ENCODE measurements at places on chromosomes 1 and 21. TPM values are rescaled to one million over a fixed set of nuclear protein-coding genes. Genes with fewer than 3 reads are reported as not detected.
A peak's percentile ranks its signal among the peaks of the same experiment; 100 is the strongest.

Gene PM20D1
- 0.25 TPM for total RNA-seq

Gene FAM3B
- total RNA-seq: not detected

GRCh38 chr1:101002551-101002950 lies 23.0 kb downstream of the DPH5 start:
- DNase-seq: no peak

DNA sequence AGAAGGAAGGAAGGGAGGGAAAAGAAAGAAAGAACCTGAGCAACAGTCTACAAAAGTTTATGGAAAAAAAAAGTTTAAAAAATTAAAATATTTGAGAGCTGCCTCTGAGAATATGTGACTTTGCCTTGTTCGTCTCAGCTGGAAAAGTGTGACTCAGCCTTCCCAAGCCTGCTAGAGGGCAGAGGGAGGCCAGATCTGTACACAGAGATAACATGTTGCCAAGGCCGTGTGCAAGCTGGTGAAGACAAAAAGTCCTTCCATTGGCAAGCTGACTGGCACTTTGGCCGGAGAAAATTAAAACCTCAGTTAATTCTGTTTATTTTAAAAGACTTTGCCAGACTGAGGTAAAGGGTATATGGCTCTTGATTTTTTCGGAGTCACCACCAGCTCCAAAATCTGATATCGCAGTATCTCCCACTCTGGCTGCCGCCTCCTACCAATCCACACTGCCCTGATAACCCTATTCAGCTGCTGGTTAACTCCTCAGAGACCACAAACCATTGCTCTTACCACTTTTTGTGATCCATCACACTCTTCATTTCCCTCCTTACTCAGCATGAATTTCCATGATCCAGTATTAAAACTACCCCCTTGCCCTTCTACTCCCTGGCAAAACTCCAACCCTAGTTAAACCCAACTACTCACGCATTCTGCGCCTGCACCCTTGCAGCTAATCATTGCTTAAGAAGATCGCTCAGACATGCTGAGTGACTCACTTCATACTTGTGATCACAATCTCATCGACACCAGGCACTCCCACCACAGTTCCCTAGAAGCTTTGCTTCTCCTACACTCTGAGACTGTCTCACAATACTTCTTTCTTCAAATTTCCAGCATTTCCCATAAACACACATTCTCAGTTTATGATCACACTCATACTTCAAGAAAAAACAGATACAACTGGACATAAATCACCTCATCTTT lies 5.7 kb upstream of the PPP1R15B start:
- DNase-seq: peak; percentile 94

Gene CELA3A
- not detected for total RNA-seq

GRCh38 chr1:197985351-197985750 lies 68.2 kb downstream of the LHX9 start:
- DNase-seq: no peak

DNA sequence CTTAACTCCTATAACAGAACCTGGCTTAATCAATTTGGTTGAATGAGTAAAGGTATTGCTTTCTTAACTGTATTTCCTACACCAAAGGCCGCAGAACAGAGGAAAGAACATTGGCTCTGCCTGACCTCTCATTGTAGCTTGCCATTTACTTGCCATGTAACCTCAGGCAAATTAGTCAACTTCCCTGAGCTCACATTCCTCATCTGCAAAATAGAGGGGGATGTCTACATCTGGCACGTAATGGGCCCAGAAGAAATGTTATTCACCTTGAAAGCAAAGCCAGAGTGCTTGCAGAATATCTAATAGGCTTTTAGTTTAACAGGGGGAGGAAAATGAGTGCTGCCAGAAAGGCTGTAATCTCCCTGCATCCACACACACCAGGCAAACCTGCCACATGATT lies 44.3 kb downstream of the LAMC2 start:
- DNase-seq: no peak

- DNase-seq: no peak
These were observed 27.0 kb upstream of the GNPAT start for GRCh38 chr1:231213831-231214573.

Gene LCE1F
- not detected for total RNA-seq

Gene OR2T3
- total RNA-seq: not detected

GRCh38 chr1:192550922-192551534 lies 24.5 kb upstream of the RGS1 start:
- DNase-seq: no peak

- no peak for DNase-seq
These were observed 2.4 kb downstream of the DNAJC6 start for GRCh38 chr1:65311760-65312159.

GRCh38 chr21:14452727-14453241 lies 69.8 kb upstream of the HSPA13 start:
- no peak for DNase-seq

DNA sequence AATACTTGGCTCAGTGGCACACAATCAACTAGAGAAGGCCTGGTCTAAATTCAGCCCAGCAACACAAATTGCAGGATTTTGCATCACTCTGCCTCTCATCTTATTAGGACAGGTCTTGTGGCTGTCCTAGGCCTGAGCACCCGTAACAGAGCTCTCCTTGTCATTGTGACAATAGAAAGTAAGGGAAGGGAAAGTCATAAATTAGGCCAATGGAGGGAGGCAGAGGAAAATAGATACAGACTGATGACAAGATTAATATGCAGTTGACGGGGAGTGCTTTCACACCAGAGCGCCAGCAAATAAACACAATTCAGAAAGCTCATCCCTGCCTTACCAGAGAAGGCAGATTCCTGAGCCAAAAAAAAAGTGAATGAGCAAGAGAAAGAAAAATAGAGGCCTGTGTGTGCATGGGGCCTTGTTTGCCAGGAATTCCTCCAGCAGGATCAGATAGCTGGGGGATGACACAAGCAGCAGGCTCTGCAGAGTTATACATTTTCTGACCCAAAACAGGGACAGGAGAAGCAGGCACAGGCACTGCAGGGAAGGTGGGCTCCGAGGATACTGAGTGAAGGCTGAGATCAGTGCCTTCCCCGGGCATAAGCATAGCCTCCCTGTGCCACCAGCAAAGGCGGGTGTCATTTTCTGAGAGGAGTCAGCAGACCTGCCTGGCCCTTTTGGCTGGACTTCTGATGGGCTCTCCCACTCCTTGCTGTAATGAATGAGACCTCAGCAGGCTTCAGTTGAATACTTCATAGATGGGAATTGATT lies 110.0 kb upstream of the SPAG17 start:
- no peak for DNase-seq

Gene SLAMF1
- total RNA-seq: 0.13 TPM

DNA sequence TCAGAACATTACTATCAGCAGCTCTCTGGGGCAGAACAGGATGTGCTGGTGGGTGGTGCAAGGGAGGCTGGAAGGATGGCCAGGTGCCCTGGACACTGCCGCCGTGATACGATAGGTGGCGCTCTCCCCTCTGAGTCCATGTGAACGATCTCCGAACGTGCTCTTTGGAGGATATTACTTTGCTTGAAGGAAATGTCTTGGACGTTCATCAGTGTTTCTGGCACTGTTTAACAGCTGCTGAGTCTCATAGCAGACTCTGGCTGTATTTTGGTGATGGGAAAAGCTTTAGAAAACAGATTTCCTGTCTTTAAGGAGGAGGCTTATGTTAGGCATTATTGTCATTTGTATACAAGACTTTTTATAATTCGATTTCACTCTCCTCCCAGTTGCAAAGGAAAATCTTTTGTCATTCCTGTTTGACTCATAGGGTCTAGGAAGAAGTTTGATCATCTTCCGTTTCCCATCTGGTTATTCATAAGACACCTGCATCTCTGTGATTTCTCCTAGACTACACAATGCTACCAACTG lies 386.2 kb upstream of the ADGRL2 start:
- no peak for DNase-seq

DNA sequence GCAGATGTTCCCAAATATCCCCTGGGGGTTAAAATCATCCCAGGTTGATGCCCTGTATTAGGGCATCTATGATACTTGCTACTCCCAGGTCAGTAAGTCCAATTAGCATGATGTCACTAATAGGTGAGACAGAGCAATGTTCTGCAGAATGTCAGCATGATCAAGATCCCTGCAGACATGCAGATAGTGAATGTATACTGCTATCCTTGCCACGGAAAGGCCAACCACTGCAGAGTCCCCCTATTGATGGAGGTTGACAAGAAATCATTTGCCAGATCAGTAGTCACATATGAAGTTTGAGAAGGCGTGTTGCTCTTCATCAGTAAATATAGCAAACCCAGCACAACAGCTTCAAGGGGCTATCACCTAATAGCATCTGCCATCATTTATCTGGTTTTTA lies 97.4 kb downstream of the SETD4 start:
- DNase-seq: no peak

DNA sequence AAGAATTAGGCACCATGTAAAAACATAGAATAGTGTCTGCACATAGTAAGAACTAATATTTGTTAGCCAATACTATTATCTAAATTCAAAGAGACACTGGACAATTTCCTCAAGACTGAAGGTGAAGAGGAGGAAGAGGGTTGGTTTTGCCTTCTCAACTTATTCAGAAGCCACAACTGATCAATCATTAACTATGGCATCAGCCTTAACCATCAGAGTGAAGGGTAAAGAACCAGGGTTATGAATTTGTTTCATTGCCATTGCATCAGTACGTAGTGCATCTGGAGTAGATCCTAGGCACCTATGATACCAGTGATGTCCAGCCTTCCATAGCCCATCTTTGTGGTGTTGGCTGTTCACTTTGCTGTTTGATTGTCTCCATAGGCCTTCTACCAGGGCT lies 421.7 kb upstream of the DEPDC1 start:
- DNase-seq: no peak

DNA sequence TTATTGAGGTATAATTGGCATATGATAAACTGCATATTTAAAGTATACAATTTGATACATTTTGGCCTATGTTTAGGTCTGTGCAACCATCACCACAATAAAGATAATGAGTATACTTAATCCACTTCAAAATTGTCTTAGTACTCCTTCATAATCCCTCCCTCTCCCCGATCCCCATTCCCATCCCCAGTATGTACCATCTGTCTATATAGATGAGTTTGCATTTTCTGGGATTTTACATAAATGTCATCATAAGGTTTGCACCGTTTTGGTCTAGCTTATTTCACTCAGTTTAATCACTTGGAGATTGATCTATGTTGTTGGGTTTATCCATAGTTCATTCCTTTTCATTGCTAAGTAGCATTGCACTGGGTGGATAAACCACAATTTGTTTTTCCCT lies 74.3 kb downstream of the POFUT2 start:
- DNase-seq: no peak

Gene NHLH1
- under 0.01 TPM for total RNA-seq

DNA sequence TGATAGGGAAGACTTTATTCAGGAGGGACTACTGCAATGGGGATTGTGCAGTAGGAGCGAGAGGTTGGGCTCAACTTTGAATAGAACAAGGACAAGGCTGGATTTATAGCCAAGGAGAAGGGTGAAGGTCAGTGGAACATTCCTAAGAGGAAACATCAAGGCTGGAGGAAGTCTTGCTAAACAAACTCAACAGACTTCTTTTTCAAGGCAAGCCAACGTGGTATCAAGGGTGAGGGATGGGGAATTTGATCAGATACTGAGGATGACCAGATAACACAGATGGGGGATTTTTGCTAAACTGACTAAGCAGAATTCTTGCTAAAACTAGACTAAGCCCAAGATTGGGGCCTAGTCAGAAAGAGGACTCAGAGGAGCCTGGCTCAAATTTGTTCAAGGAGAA lies 107.3 kb downstream of the DUSP10 start:
- DNase-seq: no peak

- DNase-seq: no peak
These were observed 1183.7 kb upstream of the PRMT6 start for GRCh38 chr1:105872817-105873216.

DNA sequence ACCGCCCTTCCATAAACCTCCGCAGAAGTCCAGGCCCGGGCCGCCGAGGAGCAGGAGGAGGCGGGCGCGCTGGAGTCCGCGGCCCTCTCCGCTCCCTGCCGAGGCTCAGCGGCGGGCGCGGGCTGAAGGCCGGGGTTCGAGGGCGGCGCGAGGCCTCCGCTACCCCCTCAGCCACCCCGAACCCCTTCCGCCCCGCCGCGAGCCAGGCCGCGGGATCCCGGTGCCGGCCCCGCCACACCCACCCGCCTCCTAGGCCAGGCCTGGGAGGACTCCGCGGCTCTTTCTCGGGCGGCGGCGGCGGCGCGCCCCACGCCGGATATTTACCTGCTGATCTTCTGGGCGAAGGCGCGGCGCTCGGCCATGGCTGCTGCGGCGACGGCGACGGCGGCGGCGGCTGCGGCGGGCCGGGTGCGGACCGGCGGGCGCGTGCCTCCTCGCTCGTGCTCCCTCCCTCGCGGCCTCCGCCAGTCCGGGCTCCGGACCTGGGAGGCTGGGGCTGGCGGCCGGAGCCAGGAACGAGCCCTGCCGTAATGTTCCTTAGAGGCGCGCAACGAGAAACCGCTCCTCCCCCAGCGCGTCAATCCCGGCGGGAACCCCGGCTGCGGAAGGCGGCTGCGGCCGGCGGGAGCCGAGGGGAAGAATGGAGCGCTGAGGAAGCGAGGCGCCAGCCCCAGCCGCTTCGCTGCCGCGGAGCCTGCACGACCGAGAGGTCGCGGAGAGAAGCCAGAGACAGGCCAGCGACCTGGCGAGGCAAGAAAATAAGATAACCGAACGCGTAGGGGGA lies at the start of gene DOCK7:
TSS of gene DOCK7 (minus strand) at position 484 of the 784 bp plus-strand sequence. CDS start at position 362, 122 bp downstream.
- peak; percentile 83 for DNase-seq

GRCh38 chr1:85316321-85316720 lies 39.9 kb upstream of the BCL10 start:
- no peak for DNase-seq

- no peak for DNase-seq
These were observed 141.3 kb upstream of the LRRC7 start for GRCh38 chr1:69426401-69426800.

Gene BRINP3
- not detected for total RNA-seq

Gene FAM72D
- total RNA-seq: 0.89 TPM

Gene C1orf87
- total RNA-seq: not detected

DNA sequence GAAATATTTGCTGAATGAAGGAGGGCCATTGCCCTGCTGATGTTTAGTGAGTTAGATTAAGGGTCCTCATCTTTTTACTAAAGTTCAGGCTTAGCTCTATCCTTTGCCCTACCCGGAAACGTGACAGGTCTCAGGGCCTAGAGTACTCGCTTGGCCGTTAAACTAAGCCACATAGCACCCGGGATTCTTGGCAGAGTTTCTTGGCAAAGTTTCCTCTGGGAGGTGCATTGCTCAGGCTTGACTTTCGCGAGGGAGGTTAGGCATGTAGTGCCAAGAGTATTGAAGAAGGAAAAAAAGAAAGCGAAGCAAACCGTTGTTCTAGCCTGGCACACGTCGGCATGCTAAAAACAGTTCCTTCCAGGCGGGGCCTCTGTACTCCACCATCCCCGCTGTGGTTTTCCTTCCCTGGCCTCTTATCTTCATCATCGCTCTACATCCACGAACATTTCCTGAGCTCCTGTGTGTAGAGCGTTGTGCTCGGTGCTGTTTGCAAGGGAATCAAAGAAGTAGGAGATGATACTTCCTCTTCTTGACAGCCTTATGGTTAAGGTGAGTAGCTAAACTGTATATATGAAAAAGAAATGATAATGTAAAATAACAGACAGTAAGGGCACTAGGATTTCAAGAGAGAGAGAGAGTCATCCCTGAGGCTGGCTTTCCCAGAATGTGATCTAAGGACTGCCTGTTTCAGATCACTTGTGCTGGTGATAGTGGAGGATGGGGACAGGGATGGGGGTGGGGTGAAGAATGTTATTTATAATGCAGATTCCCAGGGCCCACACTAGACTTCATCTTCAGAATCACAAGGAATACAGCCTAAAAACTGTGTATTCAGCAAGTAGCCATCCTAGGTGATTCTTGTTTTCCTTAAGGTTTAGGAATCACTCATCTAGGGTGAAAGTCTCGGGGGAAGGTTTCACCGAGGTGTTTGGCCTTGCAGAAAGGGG lies 18.8 kb downstream of the RNF220 start:
- DNase-seq: no peak
